Stomach (tissue), 19 donors: ENCODE measurements at places on chromosomes 11 and 22. TPM values are rescaled to one million over a fixed set of nuclear protein-coding genes. Genes with fewer than 3 reads are reported as not detected.

DNA sequence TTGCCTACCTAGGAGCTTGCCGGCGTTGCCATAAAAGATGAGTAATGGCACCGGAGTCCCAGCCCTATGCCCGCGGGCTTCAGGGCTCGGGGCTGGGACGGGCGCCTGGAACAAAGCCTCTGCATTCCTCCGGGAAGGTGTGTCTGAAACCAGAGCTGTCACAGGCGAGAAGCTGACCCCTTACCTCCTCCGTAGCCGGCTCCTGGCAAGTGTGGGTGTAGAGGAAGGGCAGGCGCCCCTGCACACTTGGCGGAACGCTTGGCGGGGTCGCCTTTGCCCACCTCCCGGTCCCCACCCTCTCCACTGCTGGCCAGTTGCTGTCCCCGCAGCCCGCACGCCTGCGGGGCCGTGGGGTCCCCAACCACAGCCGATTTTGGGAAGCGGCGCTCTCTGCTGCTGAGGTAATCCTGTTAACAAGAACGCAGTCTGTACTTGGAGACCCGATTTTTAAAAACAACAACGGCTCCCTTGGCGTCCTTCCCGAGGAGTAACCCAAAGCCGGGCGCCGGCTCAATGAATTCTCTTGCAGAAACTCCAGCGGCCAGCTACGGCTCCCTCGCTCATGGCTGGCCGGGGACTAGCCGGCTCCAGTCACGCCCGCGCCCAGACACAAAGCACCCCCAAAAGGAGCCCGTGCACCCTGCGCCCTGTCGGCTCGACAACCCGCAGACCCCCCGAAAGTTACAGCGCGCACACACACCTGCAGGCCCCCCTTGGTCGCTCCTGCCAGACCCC, 89.2 kb downstream of the PLEKHA7 start:
- DNase-seq: peak; percentile 86

OR51E2 gene
- 26.1 TPM for total RNA-seq

PARVG gene
- total RNA-seq: 21.1 TPM

DNA sequence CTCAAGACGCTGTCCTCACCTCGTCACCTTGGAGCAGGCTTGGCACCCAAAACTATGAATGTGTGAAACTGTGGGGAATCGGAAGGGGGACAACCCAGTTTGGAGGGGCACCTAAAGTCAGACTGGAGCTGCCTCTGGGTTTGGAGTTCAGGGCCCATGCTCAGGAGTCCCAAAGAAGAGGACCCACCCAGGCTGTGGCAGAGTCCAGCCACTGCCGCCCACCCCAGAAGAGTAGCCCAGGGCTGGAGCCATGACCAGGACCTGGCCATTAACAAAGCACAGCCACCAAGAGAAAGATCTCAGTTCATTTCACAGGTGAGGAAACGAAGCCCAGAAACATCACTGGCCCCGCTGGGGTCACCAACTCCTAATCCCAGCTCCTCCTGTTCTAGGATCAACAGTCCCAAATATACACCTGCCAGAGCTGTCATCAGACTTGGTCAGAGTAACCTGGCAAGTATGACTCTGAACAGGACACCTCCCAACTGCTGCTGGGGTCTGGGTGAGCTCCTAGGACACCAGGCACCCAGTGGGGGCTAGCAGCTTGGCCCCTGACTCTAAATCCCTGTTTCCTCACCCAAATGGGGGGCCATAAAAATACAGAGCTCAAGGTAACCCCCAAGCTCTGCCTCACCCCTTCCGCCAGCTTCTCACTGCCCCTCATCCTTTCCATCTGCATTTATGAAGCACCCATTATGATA, 2.7 kb downstream of the RAB3IL1 start:
- no peak for DNase-seq

HPX gene
- not detected for total RNA-seq

- no peak for DNase-seq
These were observed 22.3 kb downstream of the DDX6 start for GRCh38 chr11:118768690-118769089.

GRCh38 chr22:28736301-28737155, 5.1 kb downstream of the CHEK2 start:
- DNase-seq: no peak

- DNase-seq: no peak
These were observed 192.4 kb upstream of the API5 start for GRCh38 chr11:43119275-43119970.

DEFB131B gene
- total RNA-seq: not detected

DNA sequence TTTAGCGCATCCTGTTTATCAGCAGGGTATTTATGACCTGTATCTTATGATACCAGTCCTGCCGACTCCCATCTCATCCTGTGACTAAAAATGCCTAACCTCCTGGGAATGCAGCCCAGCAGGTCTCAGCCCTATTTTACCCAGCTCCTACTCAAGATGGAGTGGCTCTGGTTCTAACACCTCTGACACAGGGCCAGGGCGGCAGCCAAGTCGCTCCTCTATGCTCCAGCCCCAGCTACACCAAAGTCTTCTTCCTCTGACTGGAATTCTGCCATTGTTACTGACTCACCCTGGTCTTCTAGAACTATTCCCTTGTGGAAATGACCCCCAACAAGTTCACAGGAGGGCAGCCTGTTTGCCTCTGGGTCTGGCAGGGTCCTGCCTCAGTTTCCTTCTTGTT, 7.9 kb upstream of the C1QTNF6 start:
- DNase-seq: no peak

SCN3B gene
- not detected for total RNA-seq

DGAT2 gene
- total RNA-seq: 16.1 TPM

GRCh38 chr22:32697331-32697995, 104.0 kb upstream of the TIMP3 start:
- DNase-seq: no peak

DNA sequence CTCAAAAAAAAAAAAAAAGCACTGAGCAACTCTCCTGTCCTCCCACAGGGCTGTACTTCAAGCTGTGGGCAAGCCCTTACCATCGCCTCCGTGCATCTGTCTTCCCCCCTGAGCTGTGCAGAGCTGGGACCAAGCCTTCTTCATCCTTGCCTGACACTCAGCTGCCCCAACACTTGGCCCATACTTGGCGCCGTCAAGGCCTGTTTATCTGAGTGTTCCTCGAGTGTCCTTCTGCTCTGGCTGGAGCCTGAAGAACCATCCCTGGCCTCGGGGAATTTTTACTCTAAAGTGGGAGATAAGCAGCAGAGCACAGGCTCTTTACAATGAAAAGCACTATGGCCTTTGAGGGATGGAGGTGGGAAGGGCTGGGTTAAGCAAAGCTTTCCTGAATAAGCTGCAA, 1.6 kb upstream of the TIRAP start:
- no peak for DNase-seq

KCTD14 gene
- 2.3 TPM for total RNA-seq

MMP27 gene
- not detected for total RNA-seq

KCNJ1 gene
- total RNA-seq: not detected

GRCh38 chr11:77806993-77807392, 13.5 kb downstream of the RSF1 start:
- no peak for DNase-seq

OSM gene
- total RNA-seq: not detected

- no peak for DNase-seq
These were observed 56.6 kb upstream of the FDX1 start for GRCh38 chr11:110373051-110373702.

IGF2 gene
- 164 TPM for total RNA-seq

SCGB1D2 gene
- not detected for total RNA-seq

DNA sequence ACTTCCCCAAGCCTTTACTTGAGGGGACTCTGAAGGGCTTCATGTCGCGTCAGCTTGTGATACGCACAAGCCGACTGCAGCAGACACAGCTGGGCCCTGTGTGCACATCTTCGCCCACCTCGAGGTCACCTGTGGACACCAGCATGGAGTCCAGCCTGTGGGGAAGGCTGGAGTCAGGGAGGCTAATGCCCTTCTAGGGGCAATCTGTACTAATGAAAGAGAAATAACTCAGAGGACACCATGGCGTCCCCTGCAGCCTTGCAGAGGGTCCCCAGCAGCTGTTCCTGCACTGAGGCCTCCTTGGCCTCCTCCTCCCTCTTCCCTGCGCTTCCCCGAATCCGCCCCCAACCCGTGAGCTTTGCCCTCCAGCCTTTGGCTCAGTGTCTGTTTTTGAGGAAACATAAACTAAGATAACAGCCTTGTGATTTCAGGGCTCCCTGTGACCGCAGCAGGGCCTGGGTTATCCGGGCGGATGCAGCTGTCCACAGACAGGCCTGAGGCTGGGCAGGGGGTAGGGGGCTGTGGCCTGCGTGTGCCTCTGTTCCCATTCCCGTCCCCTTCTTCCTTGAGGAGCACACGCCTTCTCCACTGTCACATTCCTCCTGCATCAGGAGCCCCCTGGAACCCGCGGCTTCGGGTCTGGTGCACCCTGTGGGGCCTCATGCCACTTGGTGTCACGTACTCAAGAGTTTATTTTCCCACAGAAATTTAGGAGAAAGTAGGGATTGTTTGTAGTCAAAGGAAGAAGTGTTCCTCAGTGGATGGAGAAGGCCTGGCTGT, 25.0 kb downstream of the KRTAP5-5 start:
- DNase-seq: no peak

DNA sequence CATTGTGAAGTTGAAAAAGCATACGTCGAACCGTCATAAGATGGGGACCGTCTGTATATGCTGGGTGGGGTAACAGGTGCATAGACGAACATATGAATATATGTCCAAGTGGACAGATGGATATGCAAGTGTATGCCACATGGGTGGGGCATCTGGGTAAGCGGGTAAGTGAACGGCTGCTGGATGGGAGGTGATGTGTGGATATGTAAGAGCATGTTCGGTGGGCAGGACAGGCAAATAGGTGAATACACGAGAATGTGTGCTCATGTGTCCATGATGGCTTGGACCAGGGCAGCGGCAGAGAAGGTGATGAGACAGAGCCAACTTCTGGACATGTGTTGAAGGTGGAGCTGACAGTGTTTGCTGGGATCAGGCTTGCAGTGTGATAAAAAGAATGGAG, 12.0 kb downstream of the IFITM10 start:
- no peak for DNase-seq

DNA sequence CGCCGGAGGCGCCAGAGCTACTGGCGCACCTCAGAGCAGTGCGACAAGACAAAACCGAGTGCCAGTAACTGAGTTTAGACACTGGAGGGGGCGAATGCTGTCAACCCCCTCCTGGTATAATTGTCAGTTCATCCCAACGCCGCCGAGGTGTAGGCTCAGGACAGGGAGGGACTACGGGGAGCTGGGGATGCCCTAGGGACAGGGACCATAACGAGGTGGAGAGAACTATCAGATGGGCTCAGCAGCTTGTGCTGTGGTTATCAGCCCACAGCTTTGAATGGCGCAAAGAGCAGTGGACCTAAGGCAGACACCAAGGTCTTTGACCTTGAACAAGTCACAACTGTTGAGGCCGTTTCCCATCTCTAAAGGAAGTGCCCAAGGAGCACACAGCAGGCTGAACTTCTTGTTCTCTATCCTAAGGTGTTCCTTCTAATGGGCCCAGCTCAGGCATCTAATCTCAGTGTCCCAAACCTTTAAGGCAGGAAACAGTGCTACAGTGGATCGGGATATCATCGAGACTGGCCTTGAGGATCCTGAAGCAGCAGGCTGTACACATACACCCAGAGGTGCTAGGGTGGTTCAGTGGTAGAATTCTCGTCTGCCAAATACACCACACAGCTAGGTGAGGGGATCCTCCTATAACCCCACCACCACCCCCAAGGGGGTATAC, 958 bp upstream of the TUT1 start:
- DNase-seq: no peak

DNA sequence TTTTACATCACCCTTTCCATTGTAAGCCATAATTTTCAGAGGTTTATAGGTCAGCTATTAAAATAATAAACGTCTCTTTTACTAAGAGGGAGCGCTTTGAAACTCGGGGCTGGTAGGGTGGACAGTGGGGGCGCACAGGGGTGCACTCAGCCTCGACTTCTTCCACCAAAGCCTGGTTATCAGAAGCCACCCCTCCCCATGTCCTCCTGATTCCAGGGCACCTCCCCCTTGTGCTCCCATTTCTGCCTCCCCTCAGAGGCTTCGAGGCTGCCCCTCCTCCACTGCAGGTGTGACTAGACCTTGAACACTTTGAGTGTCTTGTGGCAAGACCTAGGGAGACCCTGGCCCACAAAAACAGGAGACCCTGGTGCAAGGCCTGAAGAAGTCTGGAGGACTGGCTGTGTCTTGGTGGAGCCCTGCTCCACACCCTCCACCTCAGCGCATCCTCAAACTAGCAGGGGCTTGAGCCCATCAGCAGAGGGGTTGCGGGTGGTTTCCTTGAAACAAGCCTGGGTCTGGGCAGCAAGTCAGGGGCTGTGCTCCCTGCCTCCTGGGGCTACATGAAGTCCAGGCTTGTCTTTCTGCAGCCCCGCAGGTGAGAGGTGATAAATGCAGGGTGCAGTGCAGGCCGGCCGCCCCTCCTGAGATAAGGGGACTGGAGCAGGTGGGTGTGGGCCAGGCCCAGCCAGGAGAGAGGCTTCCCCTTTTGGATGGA, 3.0 kb downstream of the CDKN1C start:
- DNase-seq: no peak

CAVIN3 gene
- total RNA-seq: 22.9 TPM

- DNase-seq: no peak
These were observed 12.6 kb upstream of the UBASH3B start for GRCh38 chr11:122642971-122643370.

- no peak for DNase-seq
These were observed 45.9 kb upstream of the CTSC start for GRCh38 chr11:88383447-88383846.

C11orf42 gene
- total RNA-seq: not detected

- no peak for DNase-seq
These were observed 507.6 kb downstream of the INSC start for GRCh38 chr11:15622231-15622890.

DNA sequence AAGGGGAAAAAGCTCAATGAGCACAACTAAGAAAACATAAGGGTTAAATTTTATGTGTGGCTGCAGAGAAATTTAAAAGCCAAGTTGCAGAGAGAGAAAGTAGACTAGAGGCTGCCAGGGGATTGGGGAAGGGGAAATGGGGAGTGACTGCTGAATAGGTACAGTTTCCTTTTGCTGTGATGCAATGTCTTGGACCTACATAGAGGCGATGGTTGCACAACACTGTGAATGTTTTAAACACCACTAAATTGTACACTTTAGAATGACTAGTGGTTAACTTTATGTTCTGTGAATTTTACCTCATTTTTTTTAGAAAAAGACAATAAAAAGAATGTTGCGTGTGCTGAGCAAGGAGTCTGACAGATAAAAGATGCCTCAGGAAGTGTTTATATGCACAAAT, 36.5 kb downstream of the TENM4 start:
- DNase-seq: no peak

RRP7A gene
- total RNA-seq: 14.2 TPM

DNA sequence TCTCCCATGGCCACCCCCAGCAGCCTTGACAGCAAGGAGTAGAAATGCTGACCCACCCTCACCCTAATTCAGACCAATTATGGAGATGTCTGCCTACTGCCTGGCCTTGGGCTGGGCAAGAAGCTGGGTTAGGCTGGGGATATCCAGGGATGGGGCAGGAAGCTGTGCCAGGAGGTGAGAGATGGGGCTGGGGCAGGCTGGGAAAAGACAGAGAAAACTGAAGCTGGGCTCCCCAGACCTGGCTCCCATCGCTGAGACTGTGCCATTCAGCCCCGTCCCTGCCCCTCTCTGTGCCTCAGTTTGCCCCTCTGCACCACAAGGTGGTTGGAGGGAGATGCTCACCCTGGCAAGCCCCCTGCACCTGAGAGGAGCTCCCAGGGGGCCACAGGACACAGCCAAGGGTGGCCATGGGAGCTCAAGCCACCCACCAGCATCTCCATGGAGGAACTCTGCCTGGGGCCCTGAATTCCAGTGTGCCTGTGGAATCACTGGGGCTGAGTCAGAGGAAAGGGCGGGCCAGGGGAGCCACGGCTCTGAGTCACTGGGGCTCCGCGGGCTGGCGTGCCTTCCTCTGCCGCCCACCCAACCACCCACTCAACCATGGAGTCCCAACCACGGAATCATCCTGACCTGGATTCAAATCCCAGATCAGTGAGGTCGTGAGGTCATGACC, 6.0 kb upstream of the CARD10 start:
- DNase-seq: no peak

KRTAP5-9 gene
- total RNA-seq: not detected

CCDC134 gene
- 14.3 TPM for total RNA-seq

LRP4 gene
- 2.0 TPM for total RNA-seq
